ENCODE measurements at places on chromosomes 12 and 14.

DNA sequence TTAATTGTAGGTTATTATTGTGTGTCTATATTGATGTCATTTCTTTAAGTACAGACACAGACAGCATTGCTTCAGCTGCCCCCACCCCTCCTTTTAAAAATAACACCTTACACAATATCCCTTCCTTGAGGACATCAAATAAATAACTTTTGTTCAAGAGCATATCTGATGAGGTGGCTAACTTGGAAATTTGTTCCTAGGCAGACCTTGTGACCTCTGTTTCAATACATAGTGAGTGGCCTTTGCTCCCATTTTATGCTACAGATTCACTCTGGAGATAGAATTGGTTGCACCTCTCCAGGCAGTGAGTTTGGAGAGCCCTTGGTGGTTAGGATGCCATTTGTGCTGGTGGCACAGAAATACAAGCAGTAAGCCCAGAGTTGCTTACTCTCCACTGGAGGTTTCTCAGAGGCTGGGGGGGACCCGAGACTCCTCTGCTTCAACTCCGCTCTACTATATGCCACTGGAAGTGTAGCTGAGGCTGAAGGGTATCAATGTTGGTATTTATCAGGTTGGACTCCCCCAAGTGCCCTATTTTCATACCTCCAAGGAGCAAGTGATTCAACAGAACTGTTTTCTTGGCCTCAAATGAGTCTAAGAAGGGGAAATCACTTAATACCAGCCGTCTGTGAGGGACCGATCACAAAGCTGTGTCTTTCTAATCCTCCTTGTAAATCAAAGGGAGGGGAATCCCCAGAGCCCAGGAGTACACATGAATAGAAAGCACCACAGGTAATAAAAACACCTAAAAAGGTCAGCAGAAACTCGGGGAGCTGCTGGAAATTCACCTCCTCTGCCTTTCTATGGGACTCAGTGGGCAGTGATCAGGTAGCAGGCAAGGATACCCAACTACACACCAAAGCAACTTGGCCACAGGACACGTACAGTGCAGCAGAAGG, 463.1 kb downstream of the RAD51B start:
- no peak for DNase-seq

- DNase-seq, result no peak
These were observed 83.3 kb downstream of the PLEKHG7 start for GRCh38 chr12:92786045-92786444.

DNA sequence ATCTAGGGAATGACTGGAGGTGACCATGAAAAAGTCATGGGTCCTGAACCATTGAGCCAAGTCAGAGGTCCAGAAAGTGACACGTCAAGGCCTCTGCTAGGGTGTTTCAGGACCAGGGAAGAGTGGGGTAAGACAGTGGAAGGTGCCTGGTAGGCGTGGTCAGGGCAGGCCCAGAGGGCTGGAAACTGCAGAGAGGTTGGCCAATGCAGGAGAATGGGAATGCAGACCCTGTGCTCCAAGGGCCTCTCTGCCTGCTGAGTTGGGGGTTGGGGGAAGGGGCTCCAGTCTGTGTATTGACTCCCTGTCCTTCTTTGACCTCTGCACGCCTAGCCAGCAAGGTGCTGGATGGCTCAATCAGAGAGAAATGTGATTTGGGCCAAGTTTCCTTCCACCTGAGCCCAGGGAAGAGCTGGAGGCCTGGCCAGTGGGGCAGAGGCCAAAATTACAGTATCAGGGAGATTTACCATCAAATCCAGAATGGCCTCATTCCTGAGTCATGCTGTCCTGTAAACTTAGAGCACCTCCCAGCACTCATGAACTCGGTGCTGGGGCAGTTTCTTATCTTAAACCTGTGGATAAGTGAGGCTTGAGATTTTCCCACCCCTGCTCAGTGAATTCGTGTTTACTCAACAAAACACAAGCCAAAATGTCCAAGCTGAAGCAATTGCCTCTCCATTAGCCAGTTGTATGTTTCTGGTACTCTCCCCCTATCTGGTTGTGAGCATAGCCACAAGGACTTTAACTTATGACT, 24.4 kb downstream of the IRF2BPL start:
- DNase-seq, result no peak

- DNase-seq, result no peak
These were observed 99.2 kb upstream of the PWP1 start for GRCh38 chr12:107586256-107586970.

DNA sequence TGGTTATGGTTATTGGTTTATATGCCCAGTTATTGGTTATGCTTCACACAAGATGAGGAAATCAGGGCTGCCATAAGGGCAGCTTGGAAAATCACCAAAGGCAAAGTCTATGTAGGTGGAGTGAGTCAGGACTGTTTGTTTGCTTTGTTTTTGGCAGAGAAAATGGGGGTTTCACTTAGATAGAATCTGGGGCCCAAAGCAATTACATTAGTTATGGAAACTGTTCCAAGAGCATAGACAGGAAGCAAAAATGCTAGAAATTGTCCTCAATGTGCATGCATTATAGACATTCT, 2.2 kb downstream of the VAMP1 start:
- no peak for DNase-seq

DNA sequence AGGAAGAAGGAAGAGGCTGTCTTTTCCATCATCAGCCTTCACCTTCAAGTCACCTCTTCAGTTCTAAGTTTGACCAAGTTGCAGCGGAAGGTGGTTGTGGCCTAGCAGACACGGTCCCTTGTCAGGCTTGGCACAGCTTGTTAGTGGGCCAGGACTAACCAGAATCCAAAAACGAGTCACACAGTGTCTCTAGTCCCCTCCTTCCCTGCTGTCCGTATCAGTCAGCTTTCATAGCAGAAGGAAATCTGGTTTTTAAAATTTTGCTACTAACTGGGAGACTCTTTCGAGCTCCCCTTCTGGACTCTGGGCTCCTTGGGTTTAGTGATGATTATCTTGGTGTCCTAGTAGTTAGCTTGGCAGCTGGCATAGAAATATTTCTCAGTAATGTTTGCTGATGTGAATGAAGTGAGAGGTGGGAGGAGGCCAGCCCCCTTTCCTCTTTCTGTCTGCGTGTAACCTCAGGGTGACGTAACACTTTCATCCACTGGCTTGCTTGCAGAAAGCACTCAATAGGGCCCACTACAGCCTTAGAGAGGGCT, 3.8 kb downstream of the ETV6 start:
- no peak for DNase-seq

DNA sequence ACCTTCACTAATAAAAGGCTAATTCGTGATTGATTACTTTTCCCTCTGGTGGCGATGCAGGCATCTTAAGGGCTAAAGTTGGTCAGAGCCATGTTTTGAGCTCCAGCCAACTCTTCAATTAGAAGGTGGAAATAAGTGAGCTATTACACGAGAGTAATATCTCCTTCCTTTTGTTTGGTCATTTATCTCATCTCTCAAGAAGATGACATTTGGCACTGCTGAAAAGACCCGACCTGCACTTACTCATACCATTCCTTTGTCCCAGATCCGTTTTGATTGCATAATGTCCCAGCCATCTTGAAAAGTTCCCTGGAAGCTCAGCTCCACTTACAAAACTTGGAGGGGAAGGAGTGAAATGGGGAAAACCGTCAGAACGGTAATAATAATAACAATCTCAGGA, 316.2 kb downstream of the VRK1 start:
- no peak for DNase-seq

DNA sequence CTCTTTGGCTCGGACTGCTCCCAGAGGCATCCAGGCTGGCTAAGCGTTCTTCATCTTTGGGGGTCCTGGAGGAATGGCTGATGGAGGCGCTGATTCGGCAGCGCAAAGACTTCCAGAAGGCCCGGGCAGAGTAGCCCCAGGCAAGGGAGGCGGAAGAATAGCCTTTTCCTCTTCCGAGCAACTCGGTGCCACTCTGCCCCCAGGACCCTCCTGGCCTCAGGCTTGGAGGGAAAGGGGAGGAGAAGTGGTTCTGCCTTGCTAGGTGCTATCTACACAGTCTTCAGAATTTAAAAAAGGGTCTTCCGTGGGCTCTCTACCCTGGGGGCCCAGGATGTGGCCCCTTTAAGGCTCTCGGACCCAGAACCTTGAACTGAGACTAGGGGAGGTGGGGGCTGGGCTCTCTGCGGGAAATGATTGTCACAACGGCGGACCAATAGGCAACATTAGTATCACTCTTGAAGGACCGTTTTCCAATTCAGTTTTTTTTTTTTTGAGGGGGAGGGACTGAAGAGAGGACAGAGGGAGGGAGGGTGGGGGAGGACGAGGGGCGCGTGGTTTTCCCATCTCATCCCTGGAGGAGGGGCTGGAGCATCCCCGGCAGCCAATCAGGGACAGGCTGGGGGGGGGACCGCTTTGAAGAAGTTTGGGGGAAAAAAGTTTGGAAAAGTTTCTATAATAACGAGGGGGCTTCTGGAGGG, at the start of gene NFATC4:
Gene NFATC4 (plus strand): TSS at position 671 of the 698 bp plus-strand sequence. CDS start 157 bp downstream, outside the sequence.
- peak; percentile 72 for DNase-seq

DNA sequence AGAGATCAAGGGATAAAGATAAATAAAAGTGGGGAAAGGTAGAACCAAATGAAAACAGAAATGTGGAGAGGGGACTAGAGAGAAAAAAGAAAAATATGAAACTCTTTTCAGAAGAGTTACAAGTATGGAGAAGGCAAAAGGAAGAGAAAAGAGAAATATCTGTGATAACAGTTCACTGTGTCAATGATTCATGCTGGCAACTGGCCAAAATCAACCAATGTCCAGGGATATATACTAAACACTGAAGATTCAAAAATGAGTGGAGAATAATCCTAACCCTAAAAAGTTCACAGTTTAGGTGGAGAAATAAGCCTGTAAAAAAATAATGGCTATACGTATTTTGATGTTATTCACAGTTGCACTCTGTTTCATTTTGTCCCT, 372.3 kb upstream of the KITLG start:
- no peak for DNase-seq

DNA sequence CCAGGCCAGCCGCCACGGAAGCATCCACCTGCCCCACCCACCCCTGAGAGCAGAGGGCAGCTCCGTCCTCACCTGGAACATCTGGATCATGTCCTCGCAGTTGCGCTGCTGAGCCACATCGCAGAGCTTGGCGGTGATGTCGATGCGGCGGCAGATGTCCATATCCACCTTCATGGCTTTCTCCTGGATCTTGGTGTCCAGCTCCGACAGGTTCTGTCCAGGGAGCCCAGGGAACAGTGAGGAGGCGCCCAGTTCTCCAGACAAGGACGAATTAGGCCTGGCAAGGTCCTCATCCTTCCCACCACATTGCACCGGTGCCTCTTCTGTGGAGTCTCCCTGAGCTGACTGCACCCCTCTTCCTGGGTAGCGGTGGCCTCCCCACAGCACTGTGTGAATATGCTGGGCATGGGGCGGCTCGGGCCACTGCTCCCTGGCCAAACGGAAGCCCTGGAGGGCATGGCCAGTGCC, 6.1 kb downstream of the IFFO1 start:
- no peak for DNase-seq

- no peak for DNase-seq
These were observed 10.8 kb downstream of the SNRNP35 start for GRCh38 chr12:123468786-123469185.

DNA sequence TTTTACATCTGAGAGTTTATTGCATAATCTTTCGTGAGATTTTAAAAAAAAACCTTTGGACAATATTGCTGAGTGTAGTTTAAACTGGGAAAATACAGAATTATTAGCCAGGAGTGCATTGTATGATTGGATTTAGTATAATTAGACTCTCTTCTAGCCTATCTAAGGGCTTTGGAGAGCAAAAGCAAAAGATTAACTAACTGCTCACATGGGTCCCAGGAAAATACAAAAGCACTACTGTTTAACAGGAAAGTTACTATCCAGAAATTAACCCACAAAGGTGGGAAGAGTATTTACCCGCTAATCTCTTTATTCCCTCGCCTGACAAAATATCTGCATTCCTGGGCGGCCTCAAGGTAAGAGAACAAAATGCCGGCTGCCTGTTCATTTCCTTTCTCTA, 309.5 kb downstream of the ATXN7L3B start:
- no peak for DNase-seq

DNA sequence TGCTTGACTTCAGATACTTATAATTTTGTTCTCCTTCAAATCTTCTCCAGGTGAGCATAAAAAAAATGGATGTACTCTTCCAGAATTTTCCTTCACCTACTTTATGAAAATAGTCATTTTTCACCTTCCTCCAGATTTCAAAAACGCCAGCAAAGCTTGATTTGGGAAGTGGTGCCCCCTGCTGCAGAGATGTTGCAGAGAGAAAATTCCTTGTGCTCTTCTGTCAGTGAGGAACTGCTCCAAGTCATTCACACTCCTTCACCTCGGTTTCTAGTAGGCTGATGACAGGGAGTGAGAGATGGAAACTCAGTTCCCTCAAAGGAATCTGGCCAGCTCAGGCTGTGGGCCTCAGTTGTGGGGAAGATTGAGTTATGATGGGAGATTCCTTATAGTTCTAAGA, 24.2 kb upstream of the RNASE3 start:
- DNase-seq, result no peak

DNA sequence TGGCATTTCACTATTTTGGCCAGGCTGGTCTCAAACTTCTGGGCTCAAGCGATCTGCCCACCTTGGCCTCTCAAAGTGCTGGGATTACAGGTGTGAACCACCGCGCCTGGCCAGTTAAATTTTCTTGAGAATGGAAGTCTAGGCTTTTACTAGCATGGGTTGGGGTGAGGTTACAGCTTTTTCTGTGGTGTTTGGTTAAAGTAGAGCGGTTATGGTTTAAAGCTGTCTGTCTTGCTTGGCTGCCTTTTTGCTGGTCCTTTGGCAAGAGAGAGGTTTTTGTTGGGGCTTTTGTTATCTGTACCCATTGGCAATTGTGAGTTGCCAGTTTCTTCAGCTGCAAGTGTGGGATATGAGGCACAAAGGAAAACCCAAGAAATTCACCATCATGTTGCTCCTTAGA, 84.1 kb downstream of the BRMS1L start:
- no peak for DNase-seq

- no peak for DNase-seq
These were observed 96.9 kb upstream of the EVL start for GRCh38 chr14:99968191-99968920.

DNA sequence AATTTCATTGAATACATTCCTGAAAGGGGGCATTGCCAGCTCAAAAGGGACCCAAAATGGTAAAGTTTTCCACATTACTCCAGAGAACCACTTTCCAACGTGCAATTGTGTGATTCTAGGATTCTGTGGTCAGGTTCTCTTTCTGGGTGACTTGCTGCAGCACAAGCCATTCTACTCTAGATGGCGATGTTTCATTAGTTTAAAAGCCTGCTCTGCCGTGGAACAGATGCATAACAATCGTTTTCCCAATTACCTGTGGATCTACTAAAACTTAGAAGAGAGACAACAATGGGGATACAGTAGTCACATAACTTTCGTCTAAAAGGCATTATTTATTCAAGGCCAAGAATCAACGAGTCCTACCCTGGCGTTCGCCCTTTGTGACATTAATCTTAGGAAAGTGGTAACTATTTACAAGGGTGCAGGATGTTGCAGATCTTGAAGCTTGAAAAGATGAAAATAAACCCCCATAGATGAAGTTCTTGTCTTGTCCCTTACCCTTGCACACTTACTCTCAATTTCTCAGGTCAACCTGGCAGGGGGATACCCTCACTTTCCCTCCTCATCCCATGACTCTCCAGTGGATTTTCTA, 400.9 kb downstream of the SNAPC1 start:
- peak; percentile 57 for DNase-seq

- no peak for DNase-seq
These were observed 2.0 kb downstream of the RMST start for GRCh38 chr12:97464385-97465321.
